ENCODE measurements at places on chromosomes 7 and 10.

DNA sequence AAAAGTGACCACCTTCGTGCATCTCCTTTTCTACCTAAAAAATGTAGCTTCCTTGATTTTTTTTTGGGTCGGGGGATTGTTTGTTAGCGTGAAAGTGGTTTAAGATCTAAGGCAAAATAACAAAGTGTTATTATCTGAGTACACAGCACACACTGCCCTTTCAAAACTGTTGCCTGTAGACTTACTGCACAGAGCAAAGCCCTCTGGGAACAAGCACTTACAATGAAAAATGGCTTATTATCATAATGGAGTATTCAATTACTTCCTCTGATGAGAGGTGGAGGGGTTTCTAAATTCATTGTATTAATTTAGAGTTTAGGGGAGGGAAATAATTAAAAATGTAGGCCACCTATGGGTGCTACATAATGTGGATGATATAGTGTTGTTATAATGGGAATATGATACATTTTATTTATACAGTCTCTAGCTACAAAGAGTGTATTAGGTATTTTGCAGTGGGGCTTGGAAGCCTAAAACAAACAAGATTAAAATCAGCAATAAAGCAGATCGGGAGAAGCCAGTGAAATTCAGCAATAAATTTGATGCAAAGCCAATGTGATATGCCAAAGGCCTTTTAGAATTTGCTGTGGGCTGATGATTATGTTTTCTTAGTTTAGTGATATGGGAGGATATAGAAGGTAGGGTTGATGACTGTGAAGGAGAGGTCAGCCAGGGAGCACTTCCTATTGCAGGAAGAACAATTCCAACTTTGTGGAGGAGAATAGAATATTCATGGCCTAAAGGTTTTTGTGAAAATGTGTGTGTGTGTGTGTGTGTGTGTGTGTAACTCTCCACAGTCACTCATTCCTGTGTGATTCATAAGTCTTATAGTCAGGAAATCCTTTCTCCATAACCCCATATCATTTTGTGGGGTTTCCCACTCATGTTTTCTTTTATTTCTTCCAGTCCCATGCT, 17.7 kb upstream of the EXOC4 start:
- no peak for DNase-seq

GRCh38 chr10:33838731-33839130, 504.3 kb upstream of the NRP1 start:
- no peak for DNase-seq

DNA sequence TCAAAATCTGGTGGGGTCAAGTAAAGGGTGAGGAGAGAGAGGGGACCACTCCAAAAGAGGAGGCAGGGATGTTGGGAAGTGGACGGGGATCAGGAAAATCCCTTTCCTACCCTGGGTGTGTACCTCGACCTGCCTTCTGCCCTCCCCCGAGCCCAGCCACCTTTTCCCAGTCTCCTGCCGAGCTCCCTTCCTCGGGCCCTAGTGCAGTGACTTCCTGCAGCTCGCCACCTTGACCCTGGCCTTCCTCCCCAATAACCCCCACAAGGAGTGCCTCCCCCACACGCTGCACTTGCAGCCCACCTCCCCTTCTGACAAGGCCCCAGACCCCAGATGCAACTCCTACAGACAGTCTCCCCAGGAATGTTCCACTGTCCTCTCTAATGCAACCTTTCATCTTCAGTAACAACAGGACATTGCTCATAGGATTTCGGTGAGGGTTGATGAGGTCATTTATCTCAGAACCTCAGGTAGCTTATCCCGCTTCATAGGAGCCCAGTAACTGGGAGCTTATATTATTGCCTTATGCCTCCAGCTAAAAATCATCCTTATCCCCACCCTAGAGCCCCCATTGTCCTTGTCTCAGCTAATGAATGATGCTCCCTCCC, 90.1 kb downstream of the MKI67 start:
- DNase-seq: no peak

DNA sequence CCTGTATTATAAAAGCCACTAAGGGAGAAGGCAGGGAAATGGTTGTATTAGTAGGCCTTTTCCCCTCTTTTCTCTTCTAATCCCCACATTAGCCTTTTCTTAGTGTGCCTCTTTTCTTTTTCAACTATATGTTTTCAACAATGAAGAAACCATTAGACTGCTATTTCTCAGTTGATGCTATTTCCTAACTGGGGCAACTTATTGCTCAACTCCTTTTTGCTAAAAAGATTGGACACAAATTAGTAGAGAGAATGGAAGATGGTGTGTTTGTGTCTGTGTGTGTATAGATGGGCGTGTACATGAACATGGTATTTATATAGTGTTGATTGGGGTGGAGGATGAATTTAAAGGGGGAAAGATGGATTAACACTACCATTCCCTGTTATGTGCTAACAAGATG, 28.4 kb downstream of the TBC1D12 start:
- DNase-seq: no peak

- no peak for DNase-seq
Observed at GRCh38 chr10:72832701-72833100, 60.8 kb upstream of the OIT3 start.

DNA sequence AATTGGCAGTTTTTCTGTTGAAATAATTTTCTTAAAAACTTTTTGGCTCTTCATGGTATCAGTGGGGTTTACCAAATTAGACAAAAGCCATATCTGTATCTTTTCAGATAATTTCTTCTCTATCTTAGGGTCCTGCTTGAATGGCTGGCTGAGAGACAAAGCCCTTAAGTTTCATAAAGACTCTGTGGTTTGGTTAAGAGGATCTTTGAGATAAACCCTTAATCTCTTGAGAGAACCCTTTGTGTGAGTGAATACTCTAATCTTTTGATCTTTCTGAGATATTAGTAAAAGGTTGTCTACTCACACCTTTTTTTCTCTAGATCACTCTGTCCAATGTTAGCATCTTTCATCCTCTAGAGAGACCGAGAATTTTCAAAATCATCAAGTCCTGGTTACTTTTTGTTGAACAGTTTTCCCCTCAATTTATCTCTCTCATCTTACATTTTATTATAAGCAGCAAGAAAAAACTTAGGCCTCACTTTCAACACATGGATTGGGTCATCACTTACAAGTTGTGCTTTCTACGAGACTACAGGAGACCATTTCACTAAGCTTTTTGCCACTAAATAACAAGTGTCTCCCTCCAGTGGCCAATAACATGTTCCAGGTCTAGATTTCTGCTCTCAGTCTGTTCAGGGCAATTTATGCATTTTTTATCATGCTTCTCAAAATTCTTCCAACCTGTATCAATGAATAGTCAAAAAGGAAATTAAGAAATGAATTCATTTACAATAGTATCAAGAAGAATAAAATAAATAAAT, 28.4 kb downstream of the DNAJC9 start:
- DNase-seq: peak; percentile 77

GRCh38 chr7:10798044-10798443, 175.6 kb upstream of the PHF14 start:
- DNase-seq: no peak

GRCh38 chr10:98047009-98047741, 16.8 kb upstream of the CRTAC1 start:
- DNase-seq: peak; percentile 15

DNA sequence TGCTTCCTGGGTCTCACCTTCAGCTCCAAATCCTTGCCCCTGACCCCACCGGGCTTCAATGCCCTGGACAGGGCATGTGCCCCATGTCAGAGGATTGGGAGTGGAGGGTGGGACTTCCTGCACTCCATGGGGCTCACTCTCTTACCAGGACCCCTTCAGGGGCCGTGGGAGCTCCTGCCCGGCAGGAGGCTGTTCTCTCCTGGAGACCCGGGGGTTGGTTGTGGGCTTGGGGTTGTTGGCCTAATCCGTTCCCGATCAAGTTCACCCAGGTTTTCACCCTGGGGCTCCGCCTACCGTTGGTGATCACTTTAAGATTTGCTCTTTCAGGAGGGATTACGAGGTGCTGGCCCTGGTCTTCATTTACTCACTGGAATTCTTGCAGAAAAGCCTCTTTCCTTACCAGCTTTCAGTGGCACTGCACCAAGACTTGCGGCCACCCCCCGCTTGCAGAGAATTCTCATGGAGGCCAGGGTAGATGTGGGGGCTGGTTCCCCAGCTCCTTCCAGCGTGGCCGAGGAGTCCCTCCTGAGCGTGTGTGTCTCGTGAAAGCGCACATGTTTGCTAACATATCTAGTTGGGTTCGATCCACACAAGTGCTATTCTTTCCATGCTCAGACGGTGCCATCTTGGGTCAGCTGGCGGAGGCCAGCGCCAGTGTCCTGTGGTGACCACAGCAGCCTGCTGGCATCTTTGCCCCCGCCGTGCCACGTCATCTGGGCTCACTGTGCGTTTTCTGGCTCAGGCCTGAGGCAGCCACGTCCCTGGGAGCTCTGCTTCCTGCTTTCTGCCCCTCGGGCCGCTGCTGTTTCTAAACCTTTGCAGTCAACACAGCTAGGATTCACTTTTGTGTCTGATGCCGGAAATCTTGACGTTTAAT, 15.6 kb downstream of the PWWP2B start:
- peak; percentile 28 for DNase-seq

GRCh38 chr7:2287745-2288144, 26.5 kb downstream of the SNX8 start:
- DNase-seq: no peak

GRCh38 chr10:102617816-102618215, 26.5 kb upstream of the TRIM8 start:
- DNase-seq: no peak

- DNase-seq: no peak
Observed at GRCh38 chr10:104613406-104613805, 27.7 kb upstream of the SORCS3 start.

GRCh38 chr7:41930538-41931262, 227.8 kb upstream of the INHBA start:
- no peak for DNase-seq

GRCh38 chr10:121578965-121579364, 19.3 kb downstream of the FGFR2 start:
- DNase-seq: no peak

DNA sequence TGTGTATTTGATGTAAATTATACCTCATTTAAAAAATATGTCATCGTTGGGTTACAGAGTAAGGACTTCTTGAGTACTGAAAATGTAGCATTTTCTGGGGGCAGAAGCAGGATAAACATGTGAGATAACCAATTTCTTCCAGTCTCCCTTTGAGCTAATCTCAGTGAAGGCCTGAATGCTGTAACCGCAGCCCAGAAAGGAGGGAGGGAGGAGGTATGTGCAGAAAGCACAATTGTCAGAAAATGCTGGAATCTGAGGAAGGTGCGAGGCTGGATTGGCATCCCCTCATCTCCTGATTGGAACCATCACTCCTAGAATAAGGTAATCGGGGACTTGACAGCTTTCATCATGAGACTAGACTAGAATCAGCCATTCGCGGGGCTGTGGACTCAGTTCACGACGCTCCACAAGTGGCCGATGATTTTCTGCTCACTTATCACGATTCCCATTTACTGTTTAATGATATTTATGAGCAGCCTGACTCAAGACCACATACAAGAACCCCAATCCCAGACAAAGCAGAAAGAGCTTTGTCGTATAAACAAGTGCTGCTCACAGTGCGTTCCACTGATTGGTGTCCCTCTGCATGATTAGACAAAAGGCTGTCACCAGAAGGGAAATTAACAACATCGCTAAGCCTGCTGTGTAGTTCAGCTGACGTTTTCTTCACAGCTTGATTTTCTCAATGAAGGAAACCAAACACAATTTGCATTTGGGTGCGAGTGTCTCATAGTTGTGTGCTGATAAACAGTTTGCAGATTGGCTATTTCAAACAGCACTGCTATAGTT, 93.2 kb downstream of the SVIL start:
- DNase-seq: no peak

DNA sequence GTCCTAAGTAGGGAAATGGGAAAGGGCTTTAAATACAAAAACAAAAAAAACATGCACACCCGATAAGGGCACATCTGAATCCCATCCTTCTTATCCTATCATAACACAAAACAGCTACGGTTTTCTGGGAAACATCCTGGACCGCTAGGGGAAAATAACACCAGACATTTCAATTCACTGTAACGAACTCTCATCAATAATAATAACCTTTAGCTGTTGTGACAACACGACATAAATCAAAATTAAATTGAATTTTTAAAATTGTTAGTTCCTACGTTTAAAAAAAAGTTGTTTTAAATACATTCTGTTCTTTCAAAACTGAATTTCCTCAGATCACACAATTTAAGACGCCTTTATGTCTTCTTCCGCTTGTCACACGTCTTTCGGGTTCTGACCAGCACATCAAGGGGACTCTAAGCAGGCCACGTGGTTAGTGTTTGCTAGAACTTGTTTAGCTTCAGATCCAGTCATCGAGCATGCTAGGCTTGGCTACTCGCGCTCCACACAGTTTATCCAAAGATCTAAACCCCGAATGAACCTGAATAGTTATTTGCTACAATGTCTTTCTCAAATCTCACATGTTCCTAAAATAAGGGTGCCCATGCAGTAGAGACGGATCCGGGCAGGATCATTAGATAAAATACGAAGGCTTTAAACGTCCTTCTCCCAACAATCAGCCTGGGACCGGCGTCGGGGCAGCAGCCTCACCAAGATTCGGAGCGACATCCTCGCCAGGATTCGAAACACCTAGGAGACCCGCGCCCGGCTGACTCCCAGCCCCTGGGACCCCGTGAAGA, 839 bp downstream of the IKZF5 start:
- DNase-seq: peak; percentile 86

DNA sequence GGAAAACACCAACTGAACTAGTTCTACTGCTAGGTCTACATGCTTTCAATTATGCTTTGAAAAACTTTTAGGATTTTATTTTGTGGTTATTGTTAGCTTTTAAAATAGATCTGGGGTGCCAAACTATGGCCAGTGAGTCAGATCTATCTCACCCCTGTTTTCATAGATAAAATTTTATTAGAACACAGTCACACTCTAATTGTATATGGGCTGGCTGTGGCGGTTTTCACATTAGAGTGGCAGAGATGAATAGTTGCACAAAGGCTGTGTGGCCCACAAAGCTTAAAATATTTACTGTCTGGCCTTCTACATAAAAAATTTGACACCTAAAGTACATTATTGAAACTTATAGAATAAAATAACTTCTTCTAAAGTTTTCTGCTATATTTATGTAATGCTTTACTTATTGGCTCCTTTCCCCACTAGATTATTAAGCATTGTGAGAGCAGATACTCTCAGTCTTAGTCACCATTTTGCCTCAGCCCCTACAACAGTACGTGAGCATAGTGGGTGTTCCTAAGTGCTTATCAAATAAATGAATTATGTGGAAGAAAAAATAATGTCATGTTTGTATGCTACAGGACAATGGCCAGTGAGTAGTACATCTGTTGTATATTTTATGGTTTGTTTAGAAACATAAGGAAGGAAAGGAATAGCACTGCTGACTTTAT, 5.4 kb upstream of the SUV39H2 start:
- DNase-seq: peak; percentile 63

- no peak for DNase-seq
Observed at GRCh38 chr10:100238429-100238828, 9.0 kb upstream of the CHUK start.
